ENCODE measurements at places on chromosomes 12 and 14.

DNA sequence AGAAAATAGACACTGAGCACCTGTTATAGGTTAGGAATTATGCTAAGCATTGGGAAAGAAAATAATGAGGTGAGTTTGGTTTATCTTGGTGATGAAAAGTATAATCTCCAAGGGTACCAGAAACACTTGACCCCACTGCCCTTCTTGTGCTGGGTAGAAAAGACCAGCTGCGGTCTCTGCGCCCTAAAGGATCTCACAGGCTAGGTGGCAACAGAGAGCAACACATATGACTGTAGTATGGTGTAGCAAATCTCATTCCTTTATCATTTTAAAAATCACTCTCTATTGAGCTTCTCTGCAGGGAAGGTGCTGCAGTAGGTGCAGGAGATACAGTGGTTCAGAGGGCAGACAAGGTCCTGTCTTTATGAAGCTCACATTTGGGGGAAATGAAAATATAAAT lies 26.1 kb downstream of the NRXN3 start:
- no peak for DNase-seq

DNA sequence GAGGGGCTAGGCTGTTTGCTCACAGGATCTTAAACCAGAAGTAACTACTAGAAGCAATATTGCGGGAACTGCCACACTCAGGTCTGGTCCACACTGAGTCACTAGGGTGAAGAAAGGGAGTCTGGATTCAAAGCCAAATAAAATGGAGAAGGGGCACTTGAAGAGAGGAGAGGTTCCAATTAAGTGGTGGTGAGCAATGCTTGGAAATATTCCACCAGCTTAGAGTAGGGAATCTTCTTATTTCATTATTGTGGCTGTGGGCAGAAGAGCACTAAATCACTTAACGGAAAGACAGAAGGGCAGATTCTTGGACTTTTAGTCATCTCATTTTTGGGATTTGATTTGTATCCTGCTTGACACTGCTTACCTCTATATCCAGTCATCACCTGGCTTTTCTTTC lies 48.6 kb upstream of the PPP1R12A start:
- no peak for DNase-seq

DNA sequence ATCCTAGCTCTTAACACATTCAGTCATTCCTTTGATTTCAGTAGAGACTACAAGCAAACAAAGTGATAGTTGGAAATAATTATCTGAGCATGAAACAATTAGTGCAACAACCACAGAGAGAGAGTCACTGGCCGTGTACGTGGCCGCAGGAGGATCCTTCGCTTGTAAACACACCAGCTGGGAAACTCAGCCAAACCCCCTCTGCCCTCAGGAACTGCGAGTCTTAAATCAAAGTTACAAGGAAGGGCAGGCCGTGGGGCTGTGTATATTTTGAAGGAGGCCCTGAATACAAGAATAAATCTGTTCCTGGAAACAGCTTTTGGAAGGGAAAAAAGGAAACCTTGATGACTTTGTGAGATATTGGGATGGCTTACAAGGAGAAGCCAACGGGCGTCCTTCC lies 164.5 kb downstream of the ANO2 start:
- DNase-seq: no peak

- no peak for DNase-seq
These were observed 77.9 kb downstream of the TMEM30B start for GRCh38 chr14:61203081-61203753.

DNA sequence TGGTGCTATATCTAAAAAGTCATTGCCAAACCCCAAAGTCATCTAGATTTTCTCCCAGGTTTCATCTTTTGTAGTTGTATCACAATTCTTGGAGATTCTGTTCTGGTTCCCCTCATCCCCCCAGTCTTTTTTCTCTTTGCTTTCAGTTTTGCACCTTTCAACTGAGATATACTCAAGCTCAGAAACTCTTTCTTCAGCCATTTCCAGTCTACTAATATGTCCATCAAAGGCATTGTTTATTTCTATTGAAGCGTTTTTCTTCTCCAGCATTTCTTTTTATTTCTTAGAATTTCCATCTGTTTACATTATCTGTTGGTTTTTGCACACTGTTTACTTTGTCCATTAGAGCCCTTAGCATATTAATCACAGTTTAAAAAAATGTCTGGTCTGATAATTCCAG lies 179.5 kb downstream of the NUBPL start:
- DNase-seq: no peak

DNA sequence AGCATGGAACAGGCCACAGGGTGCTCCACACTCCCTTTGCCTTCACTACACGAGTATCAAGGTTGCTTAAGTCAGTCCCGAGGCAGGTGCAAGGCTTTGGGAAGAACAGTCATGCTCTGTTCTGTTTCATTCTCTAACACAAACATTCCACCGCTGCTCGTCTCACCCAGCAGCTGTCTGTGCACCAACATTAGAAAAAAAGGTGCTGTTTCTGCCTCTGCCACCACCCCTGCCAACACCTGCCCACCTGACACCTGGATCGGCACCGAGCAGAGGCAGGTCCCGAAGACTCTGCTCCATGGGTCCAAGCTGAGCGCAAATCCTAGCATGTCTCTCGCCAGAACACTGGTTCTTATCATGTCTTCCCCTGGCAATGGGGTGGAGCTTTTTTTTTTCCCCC lies 347.7 kb downstream of the TMEM132D start:
- DNase-seq: no peak

DNA sequence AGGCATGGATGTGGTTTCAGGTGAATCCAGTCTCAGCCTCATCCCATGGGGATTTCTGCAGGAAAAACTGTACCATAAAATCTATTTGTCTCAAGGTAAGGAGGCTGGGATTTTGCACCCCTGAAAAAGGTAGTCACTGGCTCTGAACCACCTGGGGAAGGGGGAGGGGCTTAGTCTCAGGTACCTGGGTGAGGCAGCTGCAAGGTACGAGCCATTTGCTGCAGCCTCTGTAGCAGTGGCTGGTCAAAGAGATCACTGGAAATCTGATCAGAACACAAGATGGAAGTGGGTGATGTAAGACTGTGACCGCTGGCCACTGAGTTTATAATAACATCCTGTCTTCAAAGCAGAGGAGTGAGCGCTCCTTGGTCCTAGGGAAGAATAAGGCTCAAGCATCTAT lies 209.9 kb upstream of the NOS1 start:
- no peak for DNase-seq

DNA sequence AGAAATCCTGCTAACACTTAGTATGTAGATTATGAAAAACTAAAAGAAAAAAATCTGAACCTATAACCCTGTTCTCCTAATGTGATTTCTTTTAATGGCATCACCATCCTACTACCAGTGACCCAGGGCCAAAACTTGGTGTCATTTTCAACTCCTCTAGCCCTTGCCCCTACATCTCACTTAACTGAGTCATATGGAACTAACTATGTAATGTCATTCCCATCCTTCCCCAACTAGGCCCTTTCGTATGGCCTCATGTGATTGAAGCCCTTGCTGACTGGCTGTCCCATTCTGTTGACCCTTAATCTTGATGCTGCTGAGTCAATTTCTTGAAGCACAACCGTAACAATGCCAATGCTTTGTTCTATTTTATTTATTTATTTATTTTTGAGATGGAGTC lies 7.6 kb downstream of the DMAC2L start:
- no peak for DNase-seq

GRCh38 chr12:75553398-75553797 lies 42.0 kb upstream of the KRR1 start:
- DNase-seq: no peak

DNA sequence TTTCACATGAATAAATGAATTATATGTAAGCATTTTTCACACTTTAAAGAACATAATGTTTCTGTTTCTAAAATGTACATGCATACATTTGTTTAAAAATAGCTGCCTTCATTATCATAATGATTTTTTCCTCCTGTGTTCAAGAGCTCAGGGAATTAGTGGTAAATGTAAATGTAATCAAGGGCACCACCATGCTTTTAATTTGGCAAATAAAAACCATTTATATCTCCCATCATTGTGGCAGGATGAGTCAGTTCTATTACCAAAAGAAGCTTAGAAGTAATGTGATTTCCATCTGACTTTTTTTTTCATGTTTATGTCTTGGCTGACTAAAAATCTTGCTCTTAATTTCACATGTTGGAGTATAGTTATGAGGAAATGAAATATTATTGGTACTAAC lies 176.1 kb downstream of the GXYLT1 start:
- DNase-seq: no peak

- DNase-seq: no peak
These were observed 115.1 kb downstream of the BEGAIN start for GRCh38 chr14:100472094-100472455.

GRCh38 chr14:68157971-68158371 lies 338.4 kb downstream of the RAD51B start:
- no peak for DNase-seq

DNA sequence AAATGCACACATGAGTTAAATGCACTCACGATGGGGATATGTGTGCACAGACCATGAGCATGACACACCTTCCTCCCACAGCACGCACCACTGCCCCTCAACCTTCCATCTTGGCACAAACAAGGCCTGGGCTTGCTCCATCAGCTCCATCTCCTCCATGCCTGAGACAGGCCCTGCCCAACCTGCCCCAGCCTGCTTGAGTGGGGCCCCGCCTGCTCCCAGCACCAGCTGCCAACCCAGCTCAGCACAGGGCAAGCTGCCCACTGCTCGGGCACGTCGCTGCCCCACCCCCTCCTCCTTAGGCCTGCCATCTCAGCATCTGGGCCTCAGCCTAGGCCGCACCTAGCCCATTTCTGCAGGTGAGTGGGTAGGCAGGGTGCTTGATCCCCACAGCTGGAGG lies 27.6 kb upstream of the KRT78 start:
- no peak for DNase-seq

- DNase-seq: no peak
These were observed 72.4 kb downstream of the TMTC1 start for GRCh38 chr12:29711381-29711780.

- DNase-seq: no peak
These were observed 25.3 kb downstream of the PPFIBP1 start for GRCh38 chr12:27549236-27549800.

GRCh38 chr14:89266754-89267153 lies 150.3 kb downstream of the FOXN3 start:
- DNase-seq: no peak

DNA sequence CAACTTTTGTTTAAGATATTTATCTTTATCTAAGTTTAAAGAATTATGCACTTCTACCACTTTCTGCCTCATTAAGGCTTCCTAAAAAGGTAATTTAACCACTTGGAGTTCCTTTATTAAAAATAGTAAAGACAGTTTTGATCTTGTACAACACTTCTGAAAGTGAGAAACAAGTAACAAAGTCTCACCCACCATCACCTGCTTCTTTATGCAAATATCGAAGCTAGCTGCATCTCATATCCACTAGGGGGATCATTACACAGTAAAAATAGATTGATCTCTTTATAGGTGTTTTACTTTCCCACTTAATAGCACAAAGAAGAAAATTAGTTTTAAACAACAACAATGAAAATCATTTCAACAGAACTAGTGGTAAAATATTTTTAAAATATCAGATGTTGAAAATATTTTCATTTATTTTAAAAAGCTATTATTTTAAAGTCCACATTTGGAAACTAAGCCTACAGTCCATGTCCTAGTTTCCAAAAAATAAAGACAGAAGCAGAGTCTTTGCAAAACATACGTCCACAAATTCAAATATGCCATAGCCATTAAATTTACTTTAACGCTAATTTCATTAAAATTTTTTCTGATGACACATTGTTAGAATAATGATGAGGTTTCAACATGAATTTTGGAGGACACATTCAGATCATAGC lies 160.0 kb upstream of the SOX5 start:
- DNase-seq: no peak

DNA sequence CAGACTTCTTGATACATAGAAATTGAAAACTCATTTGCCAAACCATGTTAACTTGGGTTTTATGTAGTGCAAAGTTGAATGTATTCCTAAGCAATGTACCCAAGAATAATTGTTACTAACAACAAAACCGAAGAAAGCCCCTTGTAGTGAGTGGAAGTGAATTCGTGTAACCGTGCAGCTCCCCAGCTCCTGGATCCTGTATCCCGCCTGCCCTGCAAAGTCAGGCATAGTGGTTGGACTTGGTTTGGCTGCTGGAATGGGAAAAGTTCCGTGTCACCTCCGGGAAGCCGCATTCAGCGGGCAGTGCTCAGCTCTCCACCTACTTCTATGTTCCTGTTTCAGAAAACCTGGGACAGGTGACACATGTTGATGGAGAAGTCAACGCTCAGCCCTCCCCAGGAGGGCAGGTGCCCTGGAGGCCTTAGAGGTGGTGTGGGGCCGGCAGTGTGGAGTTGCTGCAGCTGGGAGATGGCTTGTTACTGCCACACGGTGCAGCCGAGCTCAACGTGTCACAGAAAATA lies 29.2 kb upstream of the C14orf180 start:
- DNase-seq: no peak

DNA sequence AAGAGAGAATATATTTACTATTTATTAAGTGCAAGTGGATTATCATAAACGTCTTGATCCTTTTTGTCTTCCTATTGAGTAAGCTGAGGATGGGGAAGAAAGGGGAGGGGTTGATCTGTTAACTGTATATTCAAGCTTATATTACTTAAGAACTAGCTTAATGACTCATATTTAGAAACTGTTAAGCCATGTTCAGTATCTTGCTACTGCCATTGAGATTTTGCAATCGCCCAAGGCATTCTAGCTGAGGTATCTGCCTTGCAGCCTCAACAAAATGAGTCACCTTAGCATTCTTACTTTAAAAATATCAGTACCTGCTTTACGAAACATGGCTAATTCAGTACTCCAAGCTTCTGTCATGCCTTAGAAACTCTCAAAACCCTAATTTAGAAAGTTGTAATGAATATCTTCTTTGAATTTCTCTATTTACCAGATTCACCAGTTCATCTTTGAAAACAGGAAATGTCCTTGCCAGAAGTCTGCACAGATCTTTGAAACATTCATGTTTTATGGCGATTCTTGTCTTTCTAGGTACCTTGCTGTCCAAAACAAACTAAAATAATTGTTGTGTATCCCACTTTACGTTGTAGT lies 76.1 kb downstream of the ALG10B start:
- DNase-seq: no peak

GRCh38 chr12:62335796-62336195 lies 75.6 kb downstream of the USP15 start:
- no peak for DNase-seq

DNA sequence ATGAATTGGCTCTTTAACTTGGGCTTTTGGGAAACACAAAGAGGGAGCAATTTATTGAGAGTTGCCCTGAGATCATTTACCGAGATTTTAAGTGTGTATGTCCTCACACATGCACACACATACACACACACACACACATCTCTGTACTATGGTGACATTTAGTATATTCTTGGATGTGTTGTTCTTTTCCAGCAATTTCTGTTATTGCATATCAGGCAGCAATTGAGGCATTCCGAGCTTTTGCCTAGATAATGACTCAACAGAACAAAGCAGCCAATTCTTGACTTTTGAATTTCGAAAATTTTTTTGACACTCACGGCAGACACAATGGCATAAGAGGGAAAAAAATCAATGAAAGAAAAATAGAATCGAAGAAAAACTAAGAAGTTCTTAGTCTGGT lies 248.5 kb downstream of the DUSP6 start:
- no peak for DNase-seq

- DNase-seq: no peak
These were observed 15.7 kb downstream of the MYRFL start for GRCh38 chr12:69840727-69841126.

Data from T-helper 1 cell (primary cell).